ENCODE measurements at places on chromosomes 11 and 22.

DNA sequence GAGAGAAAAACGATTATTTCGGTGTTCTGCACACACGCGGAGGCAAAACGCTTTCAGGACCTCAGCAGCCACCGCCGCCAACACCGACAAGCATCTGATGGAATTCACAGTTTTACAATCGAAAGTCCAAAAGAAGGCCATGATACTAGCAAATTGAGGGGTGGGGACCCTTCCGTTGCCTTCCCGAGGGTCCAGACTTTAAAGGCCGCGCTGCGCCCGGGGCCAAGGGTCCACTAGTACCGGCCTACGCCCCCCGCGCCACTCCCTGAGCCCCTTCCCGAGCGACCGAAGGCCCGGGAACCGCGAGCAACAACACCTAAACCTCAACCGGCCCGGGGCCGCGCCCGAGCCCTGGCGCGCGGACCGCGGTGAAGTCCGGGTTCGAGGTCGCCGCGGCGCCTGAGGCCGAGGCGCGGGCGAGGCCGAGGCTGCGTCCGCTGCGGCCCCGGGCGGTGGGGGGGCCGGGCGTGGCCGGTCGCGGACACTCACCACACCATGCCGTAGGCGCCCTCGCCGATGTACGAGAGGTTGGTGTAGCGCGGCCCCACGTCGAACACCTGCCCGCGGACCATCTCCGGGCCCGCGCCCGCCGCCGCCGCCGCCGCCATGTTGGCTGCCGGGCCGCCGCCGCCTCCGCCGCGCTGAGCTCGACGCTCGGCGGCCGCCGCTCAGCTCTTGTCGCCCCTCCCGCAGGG is 465 bp downstream of the MAPK1 start:
- DNase-seq, result no peak

- DNase-seq, result no peak
Observed at GRCh38 chr11:134515081-134515960, 103.3 kb upstream of the B3GAT1 start.

- DNase-seq, result no peak
Observed at GRCh38 chr22:41561335-41561734, 525 bp downstream of the CSDC2 start.

DNA sequence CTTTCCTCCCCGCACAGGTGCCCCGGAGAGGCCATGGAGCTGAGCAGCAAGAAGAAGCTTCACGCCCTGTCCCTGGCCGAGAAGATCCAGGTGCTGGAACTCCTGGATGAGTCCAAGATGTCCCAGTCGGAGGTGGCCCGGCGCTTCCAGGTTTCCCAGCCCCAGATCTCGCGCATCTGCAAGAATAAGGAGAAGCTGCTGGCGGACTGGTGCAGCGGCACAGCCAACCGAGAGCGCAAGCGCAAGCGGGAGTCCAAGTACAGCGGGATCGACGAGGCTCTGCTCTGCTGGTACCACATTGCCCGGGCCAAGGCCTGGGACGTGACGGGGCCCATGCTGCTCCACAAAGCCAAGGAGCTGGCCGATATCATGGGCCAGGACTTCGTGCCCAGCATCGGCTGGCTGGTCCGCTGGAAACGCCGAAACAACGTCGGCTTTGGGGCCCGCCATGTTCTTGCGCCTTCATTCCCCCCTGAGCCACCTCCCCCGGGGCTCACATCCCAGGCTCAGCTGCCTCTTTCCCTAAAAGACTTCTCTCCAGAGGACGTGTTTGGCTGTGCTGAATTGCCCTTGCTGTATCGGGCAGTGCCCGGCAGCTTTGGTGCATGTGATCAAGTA is 1.3 kb downstream of the TIGD3 start:
- no peak for DNase-seq

DNA sequence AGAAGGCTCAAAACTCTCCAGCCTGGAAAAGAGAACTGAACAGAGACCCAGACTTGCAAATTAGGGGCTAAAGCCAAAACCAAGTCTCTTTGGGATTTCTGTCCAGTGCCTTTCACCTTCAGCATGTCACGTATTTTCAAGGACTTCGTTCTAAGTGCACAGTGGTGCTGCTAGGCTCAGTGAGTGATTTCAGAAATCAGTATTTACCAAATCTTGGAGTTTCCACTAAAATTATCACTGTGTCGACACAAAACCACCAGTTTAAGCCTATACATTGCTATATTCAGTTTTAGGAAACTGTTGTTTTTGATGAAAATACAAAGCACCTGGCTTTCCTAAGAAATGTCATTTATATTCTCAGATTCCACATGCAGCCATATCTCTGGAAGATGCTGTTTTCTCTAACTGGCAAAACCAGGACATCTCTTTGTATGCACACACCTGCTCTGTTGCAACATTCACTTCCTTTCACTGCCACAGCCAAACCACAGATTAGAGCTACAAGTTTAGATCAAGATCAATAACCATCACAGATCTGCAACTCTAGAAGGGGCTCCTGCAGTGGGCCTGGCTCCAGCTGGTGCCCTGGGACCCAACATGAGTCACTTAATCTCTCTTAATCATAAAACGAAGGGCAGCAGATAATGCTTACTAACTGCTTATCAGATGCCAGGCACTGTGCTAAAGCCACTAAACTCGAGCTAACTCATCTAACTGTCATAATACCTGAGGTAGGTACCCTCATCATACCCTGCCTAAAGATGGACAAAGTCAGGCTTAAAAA is 22.3 kb downstream of the SMCO4 start:
- DNase-seq, result no peak

- no peak for DNase-seq
Observed at GRCh38 chr22:44109416-44109815, 71.3 kb upstream of the PARVG start.

DNA sequence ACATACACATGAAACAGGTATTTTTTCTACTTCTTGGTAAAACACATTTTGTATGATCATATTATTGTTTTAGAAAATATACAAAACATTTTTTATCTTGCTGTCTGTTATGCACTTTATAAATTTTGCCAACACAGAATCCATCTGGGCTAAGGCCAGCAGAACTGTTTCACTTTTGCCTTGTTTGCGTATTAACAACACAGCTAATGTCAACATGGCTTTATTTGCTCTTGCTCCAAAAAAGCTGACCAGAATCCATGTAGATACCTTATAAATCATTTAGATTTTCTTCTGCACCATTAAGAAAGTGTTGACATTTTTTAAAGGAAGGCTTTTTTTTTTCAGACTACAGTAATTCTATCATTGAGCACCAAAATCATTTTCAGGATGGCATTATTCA is 58.1 kb upstream of the PGR start:
- DNase-seq, result no peak

- DNase-seq, result no peak
Observed at GRCh38 chr11:36451045-36451444, 59.0 kb downstream of the TRAF6 start.

DNA sequence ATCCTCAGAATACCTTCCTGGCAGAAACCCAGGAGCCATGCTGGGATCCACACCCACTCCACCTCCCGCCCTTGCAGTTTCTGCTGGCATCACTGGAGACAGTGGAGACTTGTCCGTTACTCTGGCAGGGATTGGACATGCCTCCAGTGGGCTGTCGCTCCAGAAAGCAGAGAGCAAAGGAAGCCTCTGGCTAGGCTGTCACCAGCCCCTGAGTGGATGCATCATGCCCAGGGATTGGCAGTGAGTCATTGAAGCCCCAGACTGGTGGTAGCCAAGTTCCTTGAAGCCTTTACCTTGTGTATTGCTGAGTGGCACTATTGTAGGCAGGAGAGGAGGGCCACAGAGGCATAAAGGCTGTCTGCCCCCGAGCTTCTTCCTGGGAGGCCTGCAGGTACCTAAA is 34.8 kb upstream of the E2F8 start:
- no peak for DNase-seq

- DNase-seq, result no peak
Observed at GRCh38 chr11:75594211-75594610, 32.2 kb downstream of the SERPINH1 start.

DNA sequence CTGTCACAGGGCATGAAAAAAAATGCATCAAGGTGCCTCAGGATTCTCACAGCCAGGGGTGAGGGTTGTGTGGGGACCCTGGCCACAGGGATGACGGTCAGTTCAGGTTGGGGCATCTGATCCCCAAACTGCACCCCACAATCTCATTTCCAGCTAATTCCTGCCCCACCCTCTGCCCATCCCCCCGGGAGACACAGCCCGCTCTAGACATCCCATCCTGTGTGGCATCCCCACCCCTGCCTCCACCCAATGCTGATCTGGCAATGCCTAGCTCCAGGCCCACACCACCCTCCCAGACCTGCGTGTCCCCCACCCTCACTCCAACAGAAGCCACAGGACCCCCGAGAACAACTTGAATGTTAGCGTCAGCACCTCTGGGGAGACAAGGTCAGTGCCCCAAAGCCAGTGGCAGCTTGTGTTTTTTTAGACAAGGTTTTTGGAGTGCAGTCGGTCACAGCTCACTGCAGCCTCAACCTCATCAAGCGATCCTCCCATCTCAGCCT is 25.3 kb downstream of the TSPAN4 start:
- no peak for DNase-seq

- no peak for DNase-seq
Observed at GRCh38 chr22:41933411-41934177, 7.0 kb upstream of the TNFRSF13C start.

- no peak for DNase-seq
Observed at GRCh38 chr11:112537026-112537425, 276.4 kb upstream of the PLET1 start.

DNA sequence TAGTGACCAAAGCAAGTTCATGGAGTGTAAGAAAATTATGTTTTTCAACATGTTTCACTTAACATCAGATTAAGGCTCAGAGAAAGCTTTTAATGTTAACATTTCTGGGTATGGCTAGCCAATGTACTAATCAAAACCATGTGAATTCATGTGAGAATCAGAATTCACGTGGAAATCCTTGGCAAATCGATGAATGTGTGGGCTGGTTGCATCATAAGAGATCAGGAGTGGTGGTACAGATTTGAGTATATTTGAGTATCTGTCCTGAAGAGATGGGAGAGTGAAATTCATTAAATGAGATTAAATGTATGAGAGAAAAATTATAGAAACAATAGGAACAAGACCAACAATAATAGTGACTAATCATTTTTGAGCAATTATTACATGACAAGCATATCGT is 638.6 kb upstream of the ANO5 start:
- DNase-seq, result no peak

- no peak for DNase-seq
Observed at GRCh38 chr11:134459246-134460061, 47.4 kb upstream of the B3GAT1 start.

- no peak for DNase-seq
Observed at GRCh38 chr22:46029574-46030200, 52.7 kb upstream of the WNT7B start.

DNA sequence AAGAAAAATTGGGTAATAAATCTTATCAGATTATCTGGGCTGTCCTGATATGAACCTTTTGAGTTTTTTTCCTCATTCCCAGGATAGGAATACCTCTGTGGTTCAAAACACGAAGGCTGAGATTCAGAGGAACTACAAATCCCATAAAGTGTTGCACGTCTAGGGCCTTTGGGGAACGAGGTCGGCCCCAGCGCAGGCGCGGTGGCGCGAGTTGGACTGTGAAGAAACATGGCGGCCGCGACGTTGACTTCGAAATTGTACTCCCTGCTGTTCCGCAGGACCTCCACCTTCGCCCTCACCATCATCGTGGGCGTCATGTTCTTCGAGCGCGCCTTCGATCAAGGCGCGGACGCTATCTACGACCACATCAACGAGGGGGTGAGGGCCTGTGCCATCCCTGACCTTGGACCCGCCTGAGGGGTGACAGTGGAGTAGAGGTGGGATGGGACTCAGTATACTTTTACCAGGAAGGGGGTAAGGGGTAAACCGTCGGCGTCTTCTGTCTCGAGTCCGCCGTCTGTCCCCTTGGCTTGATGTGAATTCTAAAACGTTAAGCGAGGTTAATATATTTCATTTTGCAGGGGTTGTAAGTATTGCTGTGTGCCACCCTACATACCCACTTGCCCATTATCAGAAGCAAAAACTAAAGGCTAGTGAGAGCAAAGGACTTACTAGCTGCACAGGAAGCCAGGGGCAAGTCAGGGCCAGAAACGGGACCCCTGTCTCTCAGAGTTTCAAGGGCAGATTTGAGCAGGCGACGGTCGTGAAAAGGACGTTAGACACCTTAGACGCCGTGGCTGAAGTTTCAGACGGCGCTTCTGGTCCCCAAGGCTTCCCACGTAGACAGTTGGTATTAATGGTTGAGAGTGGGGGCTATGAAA is at the start of gene UQCR10:
Gene UQCR10 (plus strand): TSS at position 199 of the 881 bp plus-strand sequence. CDS start 30 bp downstream, at position 229.
- peak; percentile 90 for DNase-seq

- no peak for DNase-seq
Observed at GRCh38 chr11:1520663-1521267, 34.2 kb upstream of the MOB2 start.

- DNase-seq, result no peak
Observed at GRCh38 chr22:21856197-21856596, 11.2 kb downstream of the MAPK1 start.

DNA sequence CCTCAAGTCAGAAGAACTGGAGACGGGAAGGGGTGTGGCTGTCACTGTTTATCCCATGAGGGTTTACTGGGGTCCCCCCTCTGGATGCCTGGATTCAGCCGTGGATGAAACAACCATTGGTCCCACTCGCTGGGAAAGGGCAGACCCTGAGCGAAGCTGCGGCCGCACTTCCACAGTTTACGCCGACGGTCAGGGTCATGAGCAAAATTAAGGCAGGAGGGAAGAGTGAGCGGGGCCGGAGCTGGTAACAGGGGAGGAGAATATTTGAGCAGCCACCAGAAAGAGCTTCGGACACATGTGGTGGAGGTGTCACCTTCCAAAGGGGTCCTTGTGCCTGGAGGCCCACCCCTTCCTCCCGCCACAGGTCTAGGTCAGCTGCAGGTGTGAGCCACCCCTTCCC is 344.9 kb downstream of the BRD1 start:
- DNase-seq, result no peak

- no peak for DNase-seq
Observed at GRCh38 chr11:11841116-11841722, 553 bp upstream of the USP47 start.

DNA sequence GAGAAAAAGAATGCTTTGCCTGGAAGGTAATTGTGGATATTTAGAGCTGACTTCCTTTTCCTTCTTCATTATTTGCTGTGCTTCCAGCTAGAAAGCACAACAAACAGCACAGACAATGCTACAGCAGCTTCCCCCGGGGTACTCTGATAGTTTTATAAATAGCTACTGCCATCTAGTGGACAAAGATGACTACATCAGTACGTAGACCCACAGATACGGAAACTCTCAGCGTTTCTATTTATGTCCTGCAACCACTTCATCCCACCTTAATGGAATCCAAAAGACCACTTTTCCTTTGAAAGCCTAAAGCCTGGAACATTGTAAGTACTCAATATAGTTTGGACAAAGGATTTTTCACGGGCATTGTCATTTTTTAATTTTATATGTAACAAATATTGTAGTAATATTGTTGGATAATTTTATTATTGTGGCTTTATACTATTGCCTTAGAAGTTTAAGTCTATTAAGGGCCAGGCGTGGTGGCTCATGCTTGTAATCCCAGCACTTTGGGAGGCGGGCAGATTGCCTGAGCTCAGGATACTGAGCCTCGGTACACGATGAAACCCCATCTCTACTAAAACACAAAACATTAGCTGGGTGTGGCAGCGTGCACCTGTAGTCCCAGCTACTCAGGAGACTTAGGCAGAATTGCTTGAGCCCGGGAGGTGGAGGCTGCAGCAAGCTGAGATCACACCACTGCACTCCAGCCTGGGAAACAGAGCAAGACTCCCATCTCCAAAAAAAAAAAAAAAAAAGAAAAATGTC is 7.5 kb downstream of the HSPA8 start:
- peak; percentile 83 for DNase-seq

GRCh38 chr22:23403720-23404688 is 176.1 kb downstream of the IGLL1 start:
- DNase-seq, result no peak

- no peak for DNase-seq
Observed at GRCh38 chr11:32039149-32039548, 51.7 kb upstream of the RCN1 start.

GRCh38 chr11:99911116-99911515 is 776.0 kb upstream of the ARHGAP42 start:
- DNase-seq, result no peak

All from NCI-H1436 (cell line).